ENCODE measurements at places on chromosomes 2 and 18.

- DNase-seq: no peak
Measured at GRCh38 chr2:46841621-46842020, 74.0 kb downstream of the MCFD2 start.

DNA sequence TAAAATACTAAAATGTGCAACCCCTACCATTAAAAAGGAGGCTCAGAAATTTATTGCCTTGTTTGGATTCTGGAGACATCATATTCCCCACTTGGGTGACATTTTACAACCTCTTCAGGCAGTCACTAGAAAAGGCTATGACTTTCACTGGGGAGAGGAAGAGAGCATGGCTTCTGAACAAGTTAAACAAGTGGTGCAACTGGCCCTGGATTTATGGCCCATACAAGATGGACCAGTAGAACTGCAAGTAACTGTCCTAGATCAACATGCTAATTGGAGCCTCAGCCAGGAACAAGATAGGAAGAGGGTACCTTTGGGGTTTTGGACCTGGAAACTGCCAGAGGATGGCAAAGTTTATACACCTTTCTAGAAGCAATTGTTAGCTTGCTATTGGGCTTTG, 4.0 kb upstream of the DSG2 start:
- no peak for DNase-seq

GRCh38 chr18:6198585-6198984, 216.1 kb downstream of the L3MBTL4 start:
- no peak for DNase-seq

DNA sequence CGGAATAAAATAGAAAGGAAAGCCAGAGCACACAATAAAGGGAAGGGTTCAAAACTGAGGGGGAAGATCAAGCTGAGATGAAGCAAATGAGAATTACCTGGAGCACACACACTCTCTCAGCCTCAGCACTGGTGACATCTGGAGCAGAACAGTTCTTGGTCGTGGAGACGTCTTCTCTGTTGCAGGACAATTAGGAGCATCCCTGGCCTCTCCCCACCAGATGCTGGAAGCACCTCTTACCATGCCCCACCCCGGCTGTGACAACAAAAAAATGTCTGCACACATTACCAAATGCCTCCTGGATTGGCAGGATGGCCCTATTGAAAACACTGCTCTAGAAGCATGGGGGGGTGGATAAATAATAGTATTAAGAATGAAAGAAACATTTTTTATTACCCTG, 43.6 kb upstream of the MAP3K20 start:
- no peak for DNase-seq

- DNase-seq: no peak
Measured at GRCh38 chr18:23183411-23184150, 48.3 kb downstream of the CABLES1 start.

DNA sequence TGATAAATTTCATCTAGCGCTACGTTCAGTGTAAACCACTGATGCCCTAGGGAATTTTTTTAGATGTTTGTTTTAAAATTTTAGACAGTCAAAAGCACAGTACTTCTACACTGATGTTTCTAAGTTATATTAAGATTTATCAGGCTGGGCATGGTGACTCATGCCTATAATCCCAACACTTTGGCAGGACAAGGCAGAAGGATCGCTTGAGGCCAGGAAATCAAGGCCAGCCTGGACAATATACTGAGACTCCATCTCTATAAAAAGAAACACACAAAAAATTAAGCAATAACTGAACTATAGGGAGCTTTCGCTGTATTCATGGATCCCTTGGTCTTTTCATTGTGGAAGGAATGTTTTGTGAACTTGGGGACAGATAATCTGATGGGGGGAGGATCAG, 50.6 kb upstream of the MAPRE2 start:
- DNase-seq: no peak

- DNase-seq: no peak
Measured at GRCh38 chr18:23126376-23127056, 8.8 kb upstream of the CABLES1 start.
